Thymus (tissue), 14 donors: ENCODE measurements at places on chromosomes 7 and 10. TPM values are rescaled to one million over a fixed set of nuclear protein-coding genes. Genes with fewer than 3 reads are reported as not detected.

- no peak for DNase-seq
Observed at GRCh38 chr10:99234041-99234790, 1.4 kb downstream of the HPSE2 start.

DNA sequence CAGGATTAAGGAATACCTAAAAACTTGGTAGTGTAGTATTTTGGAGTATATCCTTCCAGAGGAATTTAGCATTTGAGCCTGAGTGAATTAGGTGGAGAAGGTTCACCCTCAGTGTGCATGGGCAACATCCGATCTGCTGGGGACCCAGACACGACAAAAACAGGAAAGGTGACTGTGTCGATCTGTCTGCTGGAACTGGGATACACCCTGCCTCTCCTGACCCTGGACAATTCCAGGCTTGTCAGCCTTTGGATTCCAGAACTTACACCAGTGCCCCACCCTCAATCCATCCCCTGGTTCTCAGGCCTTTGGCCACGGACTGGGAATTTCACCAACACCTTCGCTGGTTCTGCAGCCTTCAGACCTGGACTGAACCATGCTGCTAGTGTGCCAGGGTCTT is 41.9 kb downstream of the PTPRE start:
- no peak for DNase-seq

Gene ADAMTS14
- polyA plus RNA-seq = 1.2 TPM

GRCh38 chr7:108408296-108408991 is 47.8 kb downstream of the NRCAM start:
- no peak for DNase-seq

DNA sequence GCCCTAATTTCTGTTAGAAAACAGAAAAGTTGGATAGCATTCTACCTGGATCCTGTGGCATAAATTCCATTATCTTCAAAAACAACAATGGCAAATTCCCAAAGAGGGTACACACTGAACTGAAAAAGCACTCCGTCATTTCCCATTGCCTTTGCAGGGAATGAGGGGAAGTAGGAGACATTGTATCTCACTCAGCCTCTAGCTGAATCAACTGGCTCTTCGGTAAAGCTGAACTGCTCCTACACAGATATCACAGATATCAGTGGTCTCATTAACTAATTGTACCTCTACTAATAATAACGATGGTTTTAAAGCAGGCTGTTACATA is 64.2 kb upstream of the PRKAR2B start:
- DNase-seq = no peak

GRCh38 chr7:7746458-7746857 is 28.1 kb upstream of the RPA3 start:
- no peak for DNase-seq

GRCh38 chr10:69714572-69714971 is 84.5 kb downstream of the FAM241B start:
- no peak for DNase-seq

DNA sequence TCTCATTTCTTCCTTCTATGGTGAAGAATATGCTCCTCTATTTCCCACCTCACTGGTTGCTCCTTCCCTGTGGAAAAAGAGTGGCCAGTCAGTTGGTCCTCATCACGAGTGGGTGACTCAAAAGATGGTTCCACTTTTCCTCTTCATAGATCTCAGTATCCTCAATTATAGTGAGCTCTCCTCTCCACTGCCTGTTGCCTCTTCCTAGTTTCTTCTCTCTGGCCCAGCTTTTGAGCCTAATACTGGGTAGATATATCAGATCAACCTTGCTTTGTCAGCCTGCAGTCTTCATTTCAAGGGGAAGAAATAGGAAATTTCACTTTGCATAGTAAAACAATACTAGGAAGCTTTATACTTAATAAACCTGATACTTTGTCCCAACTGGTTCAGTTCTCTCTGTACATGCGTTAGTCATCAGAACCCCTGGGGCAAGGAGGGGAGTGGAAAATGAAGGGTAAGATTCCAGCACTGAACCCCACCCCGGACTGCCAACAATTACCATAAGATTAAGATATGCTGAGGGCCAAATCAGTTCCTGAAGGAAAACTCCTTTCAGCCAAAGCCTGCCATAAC is 15.5 kb upstream of the WNT16 start:
- DNase-seq = no peak

Gene PLEKHS1
- polyA plus RNA-seq = 0.37 TPM

- DNase-seq = no peak
Observed at GRCh38 chr7:47484923-47485639, 96.8 kb downstream of the TNS3 start.

Gene SP8
- 0.05 TPM for polyA plus RNA-seq

GRCh38 chr10:7792541-7792940 is 4.6 kb downstream of the ATP5F1C start:
- no peak for DNase-seq

DNA sequence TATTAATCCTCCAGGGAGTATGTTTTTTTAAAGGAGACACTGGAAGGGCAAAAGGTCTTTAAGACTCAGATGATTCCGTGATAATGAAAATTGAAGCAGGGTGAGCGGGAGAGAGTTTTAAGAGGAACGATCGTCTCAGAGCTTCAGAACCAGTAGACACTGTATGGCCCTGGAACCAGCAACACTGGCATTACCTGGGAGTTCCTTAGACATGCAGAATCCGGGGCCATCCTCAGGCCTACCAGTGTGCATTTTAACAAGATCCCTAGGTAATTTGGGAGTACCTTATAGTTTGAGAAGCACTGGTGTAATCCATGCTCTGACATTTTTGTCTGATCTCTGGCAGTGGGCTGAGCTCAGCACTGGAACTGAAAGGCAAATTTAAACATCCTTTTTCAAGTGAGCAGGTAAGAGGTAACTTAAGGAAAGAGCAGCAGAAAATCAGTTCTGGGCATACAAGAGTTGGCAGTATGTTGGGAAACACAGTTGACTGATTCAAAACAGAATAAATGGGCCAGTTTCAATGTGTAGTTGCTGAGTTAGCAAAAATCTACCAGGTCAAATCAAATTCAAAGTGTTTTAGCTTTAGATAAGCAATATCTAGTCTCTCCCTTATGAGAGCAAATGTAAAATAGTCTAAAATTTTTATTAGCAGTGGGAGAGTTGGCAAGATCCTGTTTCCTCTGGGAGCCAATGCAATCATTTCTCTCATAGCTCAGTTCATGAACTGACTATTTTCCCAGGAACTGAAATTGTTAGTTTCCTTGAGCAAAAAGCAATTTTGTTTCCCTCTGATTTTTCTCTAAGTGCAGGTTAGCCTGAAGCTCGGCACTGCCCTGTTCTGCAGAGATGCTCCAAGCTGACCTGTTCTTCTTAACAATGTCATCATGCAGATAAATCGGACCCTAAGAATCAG is 97.2 kb upstream of the ELMO1 start:
- no peak for DNase-seq

- no peak for DNase-seq
Observed at GRCh38 chr10:3729397-3729976, 55.5 kb downstream of the KLF6 start.

DNA sequence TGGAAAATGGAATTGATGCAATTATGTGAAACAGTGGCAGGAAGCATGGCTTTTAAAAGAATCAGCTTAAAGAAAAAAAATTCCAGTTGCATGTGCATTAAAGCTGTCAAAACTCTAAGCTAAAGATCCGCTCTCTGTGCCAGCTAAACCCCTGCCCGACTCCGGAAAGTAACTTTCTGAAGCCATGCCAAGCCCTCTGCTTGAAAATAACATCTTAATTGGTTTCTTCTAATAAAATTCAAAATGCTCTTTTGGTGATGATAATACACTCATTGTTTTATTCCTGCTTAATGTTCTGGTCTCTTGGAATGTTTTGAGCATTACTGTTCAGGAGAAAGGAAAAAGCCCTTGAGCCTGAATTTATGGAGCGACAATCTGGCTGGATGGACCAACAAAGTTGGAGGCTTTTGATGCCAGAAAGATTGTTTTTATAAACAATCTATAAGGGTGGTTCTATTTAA is 11.7 kb downstream of the SEMA3C start:
- DNase-seq = no peak

- DNase-seq = no peak
Observed at GRCh38 chr10:48384699-48384982, 78.2 kb downstream of the MAPK8 start.

Gene CAMK2B
- 3.1 TPM for polyA plus RNA-seq

Gene GDF2
- polyA plus RNA-seq = 0.02 TPM

- no peak for DNase-seq
Observed at GRCh38 chr10:90919683-90920574, 958 bp downstream of the ANKRD1 start.

Gene C10orf53
- polyA plus RNA-seq = 0.05 TPM

DNA sequence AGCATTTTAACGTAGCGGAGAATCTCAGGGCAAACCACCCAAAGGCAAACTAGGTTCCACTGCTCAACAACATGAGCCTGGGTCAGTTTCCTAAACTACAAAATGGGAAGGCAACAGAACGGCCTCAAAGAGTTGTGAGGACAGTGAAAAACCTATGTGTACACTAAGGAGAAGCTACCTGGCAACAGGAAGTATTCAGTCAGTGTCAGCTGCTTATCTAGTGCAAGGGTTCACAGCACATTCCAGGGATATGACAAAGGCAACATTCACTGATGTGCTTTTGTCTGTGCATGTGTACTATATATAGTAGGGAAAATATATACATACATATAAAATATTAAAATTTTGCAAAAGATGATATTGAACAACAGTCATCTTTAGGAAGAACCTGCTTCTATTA is 17.2 kb downstream of the NUDCD3 start:
- DNase-seq = no peak

Gene PANK1
- 3.7 TPM for polyA plus RNA-seq
